ENCODE measurements at places on chromosomes 7 and 10.

- DNase-seq, result no peak
These were observed 66.5 kb downstream of the RBM20 start for GRCh38 chr10:110710621-110711020.

DNA sequence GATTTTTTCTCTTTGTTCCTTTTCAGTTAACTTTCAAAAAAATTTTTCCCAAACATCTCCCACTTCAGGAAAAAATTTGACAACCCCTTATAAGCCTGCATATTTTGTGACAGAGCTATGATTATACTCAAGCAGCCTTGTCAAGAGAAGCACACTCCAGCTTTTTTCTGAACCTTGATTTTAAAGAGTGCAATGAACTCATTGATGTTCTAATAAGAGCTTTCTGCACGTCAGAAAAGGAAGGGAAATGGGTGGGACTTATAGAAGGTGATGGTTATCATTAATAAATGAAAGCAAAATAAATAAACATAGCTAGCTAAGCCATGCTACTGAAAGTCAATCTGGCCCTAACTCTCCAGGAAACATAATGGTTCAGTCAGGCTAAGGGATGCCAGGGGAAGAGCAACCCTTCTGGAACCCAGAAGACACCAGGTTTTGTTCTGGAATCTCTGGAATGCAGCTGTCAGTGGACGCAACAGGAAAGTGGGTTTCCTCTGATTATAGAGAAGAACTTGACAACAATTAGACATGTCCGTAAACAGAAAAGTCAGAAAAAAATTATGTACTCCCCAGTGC is 76.1 kb downstream of the NHLRC2 start:
- DNase-seq, result peak; percentile 61

DNA sequence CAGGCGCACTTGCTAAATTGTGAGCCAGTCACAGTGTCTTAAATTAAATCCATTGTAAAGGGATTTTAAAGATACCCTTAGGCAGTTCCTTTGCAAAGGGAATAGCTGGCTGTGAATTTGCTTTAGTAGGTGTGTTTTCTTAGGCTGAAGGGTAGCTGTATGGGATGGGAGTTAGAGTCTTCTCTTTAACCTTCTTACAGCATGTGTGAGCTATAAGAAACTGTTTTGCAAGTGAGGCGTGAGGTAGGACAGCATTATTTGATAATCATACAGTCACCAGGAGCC is 5.2 kb downstream of the EEPD1 start:
- DNase-seq, result no peak

DNA sequence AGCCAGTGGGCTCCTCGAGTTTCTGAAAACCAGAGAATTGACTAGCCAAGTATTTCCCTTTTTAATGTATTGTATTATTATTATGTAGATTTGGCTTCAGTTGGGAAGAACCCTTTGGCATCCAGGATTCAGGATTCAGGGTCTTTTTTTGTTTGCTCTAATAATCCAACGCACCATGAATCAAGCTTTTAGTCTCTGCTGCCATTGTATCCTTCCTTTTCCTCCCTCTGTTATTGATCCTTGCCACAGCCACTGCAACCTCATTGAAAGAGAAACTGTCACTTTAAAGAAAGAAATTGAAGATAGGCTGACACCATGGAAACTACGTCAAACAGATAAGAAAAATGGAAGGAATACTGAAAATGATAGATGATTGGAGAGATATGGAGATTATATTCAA is 150.0 kb downstream of the CHRM2 start:
- no peak for DNase-seq

DNA sequence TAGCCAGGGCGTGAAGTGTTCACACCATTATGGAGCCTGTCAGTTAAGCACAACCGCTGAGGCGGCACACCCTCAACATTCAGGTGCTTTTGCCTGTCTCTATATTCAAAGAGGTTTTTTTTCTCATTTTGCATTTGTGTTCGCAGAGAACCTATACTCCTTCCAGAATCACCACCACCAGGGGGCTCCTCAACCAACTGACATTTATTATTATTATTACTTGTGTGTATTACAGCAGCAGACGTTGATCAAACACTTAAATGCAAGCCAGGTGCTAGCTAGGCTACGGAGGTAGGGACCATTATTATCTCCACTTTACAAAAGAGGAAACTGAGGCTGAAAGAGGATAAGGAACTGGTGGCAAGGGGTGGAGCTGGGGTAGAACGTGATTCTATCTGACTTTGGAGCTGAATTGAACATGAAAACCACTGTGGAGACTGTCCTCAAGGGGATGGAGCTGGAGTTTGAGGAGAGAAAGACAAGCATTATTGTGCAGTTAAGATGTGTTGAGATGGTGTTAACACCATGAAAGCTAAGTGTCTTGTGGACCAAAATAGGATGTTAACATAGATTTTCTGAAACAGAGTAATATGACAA is 133.8 kb upstream of the PLXNA4 start:
- DNase-seq, result no peak

GRCh38 chr10:119742947-119743648 is 17.2 kb downstream of the INPP5F start:
- peak; percentile 87 for DNase-seq

GRCh38 chr10:35058134-35058533 is 32.0 kb downstream of the CUL2 start:
- DNase-seq, result peak; percentile 67

DNA sequence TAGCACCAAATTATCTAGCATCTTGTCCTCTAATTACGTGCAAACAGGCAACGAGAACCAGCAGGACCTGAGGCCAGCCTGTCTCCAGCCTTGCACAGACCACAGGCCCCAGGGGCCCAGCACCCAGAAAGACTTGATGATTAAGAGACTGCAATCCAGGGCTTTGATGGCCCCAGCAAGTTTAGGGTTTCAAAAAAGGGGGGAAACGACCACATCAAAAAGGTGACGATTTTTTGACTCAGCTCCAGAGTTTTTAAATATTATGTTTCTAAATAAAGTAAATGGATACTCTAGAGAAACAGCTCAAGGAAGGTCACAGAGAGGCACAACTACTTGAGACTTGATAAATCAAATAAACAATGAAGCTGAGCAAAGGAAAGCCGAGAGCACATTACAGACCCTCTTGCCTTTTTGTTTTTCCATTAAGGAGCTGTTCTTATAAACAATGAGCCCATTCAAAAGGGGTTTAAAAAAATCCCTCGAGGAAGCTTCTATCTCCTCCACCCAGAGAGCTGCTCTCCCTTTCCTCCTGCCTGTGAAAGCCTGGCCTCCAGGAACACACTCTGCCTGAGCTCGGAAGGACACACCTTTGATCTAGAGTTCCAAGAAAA is 44.1 kb downstream of the GLI3 start:
- peak; percentile 81 for DNase-seq

- DNase-seq, result peak; percentile 90
These were observed 97.2 kb upstream of the PODXL start for GRCh38 chr7:131653418-131654248.

GRCh38 chr10:78248651-78249464 is 215.2 kb downstream of the RPS24 start:
- DNase-seq, result no peak

GRCh38 chr7:110808361-110808760 is 282.6 kb upstream of the LRRN3 start:
- DNase-seq, result no peak

GRCh38 chr7:129843365-129843898 is 109.3 kb downstream of the UBE2H start:
- no peak for DNase-seq

GRCh38 chr10:129278686-129279085 is 188.4 kb upstream of the MGMT start:
- DNase-seq, result no peak

- no peak for DNase-seq
These were observed at the start of gene CD36 for GRCh38 chr7:80637911-80638765. CD36 (plus strand) TSS chr7:80638642; CDS start chr7:80646741, 8,099 bp downstream.

DNA sequence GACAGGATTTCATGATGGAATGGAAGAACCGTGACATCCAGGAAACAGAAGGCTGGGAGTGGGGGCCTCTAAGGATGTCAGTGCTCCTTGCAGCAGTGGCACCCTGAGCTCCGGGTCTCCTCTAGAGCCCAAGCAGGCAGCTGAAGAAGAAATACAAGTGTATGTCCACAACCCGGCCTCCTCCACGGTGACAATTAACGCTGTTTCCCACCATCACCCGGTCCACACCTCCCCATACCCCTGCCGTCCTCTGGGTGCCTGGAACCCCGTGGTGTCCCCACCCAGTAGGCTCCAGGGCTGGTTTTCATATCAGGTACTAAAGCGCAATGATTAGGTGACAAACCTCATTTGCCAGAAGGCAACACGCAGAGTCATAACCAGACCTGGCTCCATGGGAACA is 30.3 kb downstream of the GRID1 start:
- DNase-seq, result no peak

GRCh38 chr7:43838201-43838658 is 31.1 kb downstream of the MRPS24 start:
- no peak for DNase-seq

GRCh38 chr10:29922226-29922625 is 137.2 kb downstream of the JCAD start:
- DNase-seq, result no peak

- DNase-seq, result no peak
These were observed 251.2 kb upstream of the PPP2R2D start for GRCh38 chr10:131649617-131650016.

DNA sequence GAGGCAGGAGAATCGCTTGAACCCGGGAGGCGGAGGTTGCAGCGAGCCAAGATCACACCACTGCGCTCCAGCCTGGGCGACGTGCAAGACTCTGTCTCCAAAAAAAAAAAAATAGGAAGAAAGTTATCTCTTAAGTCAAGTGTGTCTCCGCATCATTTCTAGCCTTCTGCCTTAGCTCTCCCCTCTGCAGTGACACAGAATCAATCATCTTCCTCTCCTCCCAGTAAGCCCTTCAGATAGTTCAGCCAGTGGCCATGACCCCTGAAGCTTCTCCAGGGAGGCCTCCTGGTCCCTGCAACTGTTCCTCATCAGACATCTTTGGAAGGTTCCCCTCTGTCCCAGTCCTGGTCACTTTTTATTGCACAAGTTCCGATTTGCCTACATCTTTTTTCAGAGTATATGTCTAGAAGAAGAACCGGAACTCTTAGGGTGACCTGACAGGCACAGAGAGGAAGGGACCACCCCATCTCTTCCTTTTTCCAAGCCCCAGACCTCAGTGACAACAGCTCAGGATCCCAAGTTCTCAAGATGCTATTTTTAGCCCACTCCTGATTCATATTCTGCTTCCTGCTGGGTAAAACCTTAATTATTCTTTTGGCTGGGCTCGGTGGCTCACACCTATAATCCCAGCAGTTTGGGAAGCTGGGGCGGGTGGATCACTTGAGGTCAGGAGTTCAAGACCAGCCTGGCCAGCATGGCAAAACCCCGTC is 6.6 kb upstream of the RHBDD2 start:
- no peak for DNase-seq

DNA sequence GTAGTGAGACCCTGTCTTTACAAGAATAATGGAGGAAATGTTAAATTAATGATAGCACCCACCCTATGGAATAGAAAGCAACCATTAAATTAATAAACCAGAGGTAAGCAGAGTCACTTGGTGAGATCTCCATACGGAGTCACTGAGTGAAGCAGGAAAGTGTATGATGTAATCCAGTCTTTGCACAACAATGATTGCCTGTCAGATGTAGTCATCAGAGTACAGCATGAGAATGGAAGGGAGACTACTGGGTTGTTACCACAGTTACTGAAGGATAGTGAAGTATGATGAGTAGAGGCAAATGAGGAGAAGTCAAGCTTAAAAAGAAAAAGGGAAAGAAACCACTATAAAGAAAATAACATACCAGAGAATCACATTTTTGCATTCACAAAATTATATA is 371.9 kb upstream of the SHH start:
- DNase-seq, result no peak

DNA sequence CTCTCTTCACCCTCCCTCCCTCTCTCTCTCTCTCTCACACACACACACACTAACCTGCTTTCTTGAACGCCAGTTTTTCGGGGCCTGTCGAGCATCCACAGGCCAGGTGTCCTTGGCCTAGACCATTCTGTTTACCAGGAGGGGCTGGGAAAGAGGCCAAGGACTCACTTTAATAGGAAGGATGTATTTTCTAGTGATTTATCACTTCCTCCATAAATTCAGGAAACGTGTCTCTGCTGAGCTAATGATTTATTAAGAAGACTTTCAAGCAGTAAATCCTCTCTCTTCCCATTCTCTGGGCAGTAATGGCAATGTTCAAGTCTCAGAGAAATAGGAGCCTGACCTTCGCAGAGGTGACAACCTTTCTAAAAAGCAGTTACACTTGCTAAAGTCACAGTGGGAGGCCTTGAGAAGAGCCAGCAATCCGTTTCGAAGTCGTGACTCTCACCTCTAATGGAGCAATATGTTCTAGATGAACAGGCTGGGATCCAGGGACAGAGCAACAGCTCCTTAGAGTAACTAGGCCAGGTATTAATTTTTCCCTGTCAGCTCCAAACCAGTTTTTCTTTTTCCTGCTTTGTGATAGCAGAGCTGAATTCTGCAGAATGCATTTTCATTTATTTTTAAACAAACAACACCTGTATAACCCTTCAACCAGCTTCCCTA is 1357.5 kb upstream of the SORCS1 start:
- DNase-seq, result no peak

GRCh38 chr7:63925626-63926460 is 72.8 kb upstream of the ZNF722 start:
- no peak for DNase-seq

GRCh38 chr7:55185941-55186609 is 167.3 kb downstream of the EGFR start:
- DNase-seq, result peak; percentile 97

DNA sequence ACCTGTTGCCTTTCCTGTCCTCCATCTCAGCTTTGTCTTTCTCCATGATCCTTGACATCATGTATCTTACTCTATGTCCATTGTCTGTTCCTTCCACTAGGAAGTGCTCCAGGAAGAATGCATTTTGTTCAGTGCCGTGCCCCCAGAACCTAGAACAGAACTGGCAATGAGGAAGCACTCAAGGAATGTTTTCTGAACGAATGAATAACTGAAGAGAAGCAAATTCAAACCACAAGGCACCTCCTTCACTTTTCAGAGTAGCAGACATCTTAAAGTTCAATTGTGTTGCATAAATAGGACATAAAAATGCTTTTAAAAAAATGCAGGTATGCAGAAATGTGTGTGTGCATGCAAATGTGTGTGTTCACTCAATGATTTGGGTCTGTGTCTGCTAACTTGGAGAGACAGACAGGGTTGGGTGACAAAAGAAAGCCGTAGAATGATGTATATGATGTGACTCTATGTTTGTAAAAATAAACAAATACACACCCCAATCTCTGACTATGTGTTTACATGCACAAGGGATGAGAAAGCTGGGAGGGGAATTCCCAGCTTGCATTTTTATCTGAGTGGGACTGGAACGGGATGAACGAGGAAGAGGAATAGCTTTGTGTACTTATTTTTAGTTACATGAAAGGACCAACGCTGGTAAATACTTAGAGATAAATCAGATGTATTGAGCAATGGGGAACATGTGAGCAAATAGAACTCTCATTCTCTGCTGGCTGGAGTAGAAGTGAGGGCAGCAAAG is 237.7 kb downstream of the FANK1 start:
- peak; percentile 17 for DNase-seq

GRCh38 chr7:42407833-42408232 is 170.8 kb upstream of the GLI3 start:
- DNase-seq, result peak; percentile 64

GRCh38 chr7:111092406-111093236 is 1.7 kb downstream of the LRRN3 start:
- no peak for DNase-seq

- peak; percentile 24 for DNase-seq
These were observed 110.6 kb downstream of the OAT start for GRCh38 chr10:124308056-124308645.
